ENCODE measurements at places on chromosomes 7 and 10. TPM values are rescaled to one million over a fixed set of nuclear protein-coding genes. Genes with fewer than 3 reads are reported as not detected.

DNA sequence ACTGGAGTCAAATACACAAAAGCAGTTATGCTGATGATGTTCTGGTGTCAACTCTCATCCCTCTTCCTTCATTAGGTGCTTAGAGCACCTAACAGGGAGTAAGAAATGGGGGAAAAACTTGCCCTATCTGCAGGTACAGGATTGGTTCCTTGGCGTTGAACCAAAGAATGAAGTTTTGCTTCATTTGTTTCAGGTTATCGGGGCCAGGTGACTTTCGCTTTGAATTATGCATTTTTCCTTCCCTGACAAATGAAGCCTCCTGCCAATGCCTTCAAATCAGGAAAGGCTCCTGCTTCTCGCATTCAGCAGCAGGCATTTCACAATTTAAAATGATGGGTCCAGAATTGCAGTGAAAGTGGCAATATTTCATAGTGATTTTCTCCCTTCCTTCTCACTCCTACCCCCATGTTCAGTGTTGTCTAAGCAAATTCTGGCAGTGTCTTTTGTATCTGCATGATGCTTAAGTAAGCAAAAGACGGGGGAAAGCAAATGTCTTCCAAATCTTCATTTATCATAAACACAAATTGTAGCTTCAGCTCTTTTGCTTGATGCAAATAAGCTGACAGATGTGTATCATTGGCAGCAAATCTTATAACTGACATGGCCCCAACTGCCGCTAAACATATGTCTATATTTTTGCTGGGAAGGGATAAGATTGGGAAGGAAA, 29.4 kb downstream of the DNAJB9 start:
- H3K36me3 ChIP-seq = no peaks in the 10 kb centered on the region
- no peak overlapping the region for H3K27ac ChIP-seq
- H3K4me1 ChIP-seq = no peaks in the 10 kb centered on the region
- no peak for DNase-seq

GRCh38 chr7:100575746-100576383, 2.2 kb upstream of the SAP25 start:
- no peak for DNase-seq
- H3K36me3 ChIP-seq = peaks cover 16% of the 10 kb centered on the region
- peak overlapping the region; percentile 72 for H3K27ac ChIP-seq
- H3K4me1 ChIP-seq = peaks cover 11% of the 10 kb centered on the region
- H3K27me3 ChIP-seq = no peaks in the 10 kb centered on the region

- H3K36me3 ChIP-seq = no peaks in the 10 kb centered on the region
- H3K27me3 ChIP-seq = no peaks in the 10 kb centered on the region
- no peaks in the 10 kb centered on the region for H3K4me1 ChIP-seq
- DNase-seq = no peak
Observed at GRCh38 chr7:9718071-9718661, 1255.5 kb upstream of the PHF14 start.

- no peaks in the 10 kb centered on the region for H3K27me3 ChIP-seq
- no peak overlapping the region for H3K4me3 ChIP-seq
- no peaks in the 10 kb centered on the region for H3K36me3 ChIP-seq
- H3K4me1 ChIP-seq = no peaks in the 10 kb centered on the region
Observed at GRCh38 chr7:30572212-30572841, 22.4 kb upstream of the GARS1 start.

- peaks cover 5% of the 10 kb centered on the region for H3K4me1 ChIP-seq
- H3K27me3 ChIP-seq = no peaks in the 10 kb centered on the region
- peak overlapping the region; percentile 12 for H3K27ac ChIP-seq
- no peak for DNase-seq
- no peak overlapping the region for H3K4me3 ChIP-seq
Observed at GRCh38 chr10:60293581-60294175, 96.0 kb downstream of the ANK3 start.

DNA sequence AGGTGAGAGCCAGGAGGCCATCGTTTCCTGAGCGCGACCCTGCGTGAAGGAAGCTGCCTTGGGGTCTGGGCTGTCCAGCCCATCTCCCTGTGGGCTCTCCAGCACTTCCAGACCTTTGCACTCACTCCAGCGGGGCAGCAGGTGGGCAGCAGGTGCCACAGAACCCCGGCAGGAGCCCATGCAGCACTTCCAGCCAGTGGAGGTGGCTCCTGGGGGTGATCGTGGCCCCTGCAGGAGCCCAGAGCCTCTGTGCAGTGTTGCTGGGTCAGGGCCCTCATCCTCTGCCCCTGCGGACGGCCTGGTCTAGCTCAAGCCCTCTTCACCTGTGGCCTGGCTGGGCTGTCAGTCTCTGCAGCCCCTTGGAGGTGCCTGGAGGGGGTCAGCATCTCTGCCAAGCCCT, 59.9 kb downstream of the PWWP2B start:
- no peaks in the 10 kb centered on the region for H3K27me3 ChIP-seq
- peak; percentile 48 for DNase-seq
- no peak overlapping the region for H3K27ac ChIP-seq

- no peak overlapping the region for H3K27ac ChIP-seq
- H3K4me1 ChIP-seq = no peaks in the 10 kb centered on the region
- no peak for DNase-seq
- no peak overlapping the region for H3K4me3 ChIP-seq
Observed at GRCh38 chr7:31443457-31443856, 70.4 kb upstream of the ITPRID1 start.

DNA sequence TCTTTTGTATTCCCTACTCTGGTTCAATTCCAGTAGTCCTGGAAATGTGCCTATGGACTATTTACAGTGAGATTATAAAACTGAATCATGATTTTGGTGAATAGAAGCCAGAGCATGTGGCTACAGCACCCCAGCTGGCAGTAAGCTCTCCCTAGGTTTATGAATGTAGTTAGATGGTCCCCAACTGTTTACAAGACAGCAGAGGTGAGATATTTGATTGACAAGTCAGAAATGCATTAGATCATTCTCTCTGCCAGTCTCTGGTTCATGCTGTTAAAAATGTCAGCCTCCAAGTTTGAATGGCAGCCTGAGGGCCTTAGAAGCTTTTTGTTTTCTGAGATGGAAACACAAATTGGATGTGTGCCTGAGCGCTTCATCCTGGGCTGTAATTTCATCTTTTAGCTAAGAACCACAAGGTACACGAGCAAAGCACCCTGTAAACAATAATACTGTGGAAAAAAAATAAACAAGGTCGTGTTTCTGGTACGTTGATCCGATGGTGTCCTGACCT, 85.0 kb downstream of the BTRC start:
- no peak for DNase-seq
- no peak overlapping the region for H3K4me3 ChIP-seq
- H3K27me3 ChIP-seq = no peaks in the 10 kb centered on the region
- H3K4me1 ChIP-seq = no peaks in the 10 kb centered on the region
- H3K36me3 ChIP-seq = no peaks in the 10 kb centered on the region

- H3K4me3 ChIP-seq = no peak overlapping the region
- no peak overlapping the region for H3K27ac ChIP-seq
- no peak for DNase-seq
- H3K27me3 ChIP-seq = no peaks in the 10 kb centered on the region
- no peaks in the 10 kb centered on the region for H3K4me1 ChIP-seq
Observed at GRCh38 chr10:32323051-32323450, 23.9 kb downstream of the EPC1 start.

DNA sequence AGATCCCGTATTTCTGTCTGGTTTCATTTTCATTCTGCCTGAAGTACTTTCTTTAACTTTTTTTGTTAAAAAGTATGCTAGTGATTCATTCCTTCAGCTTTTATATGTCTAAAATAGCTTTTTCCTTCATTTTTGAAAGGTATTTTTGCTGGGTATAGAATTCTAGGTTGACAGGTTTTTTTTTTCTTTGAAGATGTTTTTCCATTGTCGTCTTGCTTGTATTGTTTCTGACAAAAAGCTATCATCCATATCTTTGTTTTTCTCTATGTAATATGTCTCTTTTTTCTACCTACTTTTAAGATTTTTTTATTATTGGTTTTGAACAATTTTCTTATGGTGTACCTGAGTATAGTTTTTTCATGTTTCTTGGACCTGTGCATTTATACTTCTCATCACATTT, 8.2 kb downstream of the CUTC start:
- H3K36me3 ChIP-seq = peaks cover 25% of the 10 kb centered on the region
- no peak overlapping the region for H3K27ac ChIP-seq
- no peaks in the 10 kb centered on the region for H3K4me1 ChIP-seq
- no peak for DNase-seq

The AVPI1 gene
- total RNA-seq = 27.0 TPM

The EBLN1 gene
- not detected for total RNA-seq

The SCD gene
- total RNA-seq = 228 TPM

The COL28A1 gene
- total RNA-seq = 0.40 TPM

The FAM25C gene
- not detected for total RNA-seq

The ZP3 gene
- not detected for total RNA-seq

The C10orf62 gene
- not detected for total RNA-seq

The ACADSB gene
- total RNA-seq = 591 TPM
